Panc1 (cell line): ENCODE measurements at places on chromosomes 3 and 15. TPM values are rescaled to one million over a fixed set of nuclear protein-coding genes. Genes with fewer than 3 reads are reported as not detected.
A peak's percentile ranks its signal among the peaks of the same experiment; 100 is the strongest.

- H3K4me1 ChIP-seq: no peaks in the 10 kb centered on the region
- H3K36me3 ChIP-seq: no peaks in the 10 kb centered on the region
- no peak overlapping the region for H3K4me3 ChIP-seq
- no peak overlapping the region for H3K27ac ChIP-seq
These were observed 113.5 kb downstream of the RAP2B start for GRCh38 chr3:153275514-153275913.

- H3K4me1 ChIP-seq: peaks cover 26% of the 10 kb centered on the region
- DNase-seq: peak; percentile 60
- H3K27me3 ChIP-seq: no peaks in the 10 kb centered on the region
- peak within 1 kb of the TSS; percentile 91 for H3K27ac ChIP-seq
- peak within 1 kb of the TSS; percentile 97 for H3K4me3 ChIP-seq
- 0 out of 2 replicates have a peak, but pooled peaks cover 4% of the 10 kb centered on the region for H3K36me3 ChIP-seq
These were observed at the start of gene MFSD1 for GRCh38 chr3:158801696-158802408. TSS of gene MFSD1 (plus strand) at chr3:158802054. CDS start at chr3:158802153, 99 bp downstream.

DNA sequence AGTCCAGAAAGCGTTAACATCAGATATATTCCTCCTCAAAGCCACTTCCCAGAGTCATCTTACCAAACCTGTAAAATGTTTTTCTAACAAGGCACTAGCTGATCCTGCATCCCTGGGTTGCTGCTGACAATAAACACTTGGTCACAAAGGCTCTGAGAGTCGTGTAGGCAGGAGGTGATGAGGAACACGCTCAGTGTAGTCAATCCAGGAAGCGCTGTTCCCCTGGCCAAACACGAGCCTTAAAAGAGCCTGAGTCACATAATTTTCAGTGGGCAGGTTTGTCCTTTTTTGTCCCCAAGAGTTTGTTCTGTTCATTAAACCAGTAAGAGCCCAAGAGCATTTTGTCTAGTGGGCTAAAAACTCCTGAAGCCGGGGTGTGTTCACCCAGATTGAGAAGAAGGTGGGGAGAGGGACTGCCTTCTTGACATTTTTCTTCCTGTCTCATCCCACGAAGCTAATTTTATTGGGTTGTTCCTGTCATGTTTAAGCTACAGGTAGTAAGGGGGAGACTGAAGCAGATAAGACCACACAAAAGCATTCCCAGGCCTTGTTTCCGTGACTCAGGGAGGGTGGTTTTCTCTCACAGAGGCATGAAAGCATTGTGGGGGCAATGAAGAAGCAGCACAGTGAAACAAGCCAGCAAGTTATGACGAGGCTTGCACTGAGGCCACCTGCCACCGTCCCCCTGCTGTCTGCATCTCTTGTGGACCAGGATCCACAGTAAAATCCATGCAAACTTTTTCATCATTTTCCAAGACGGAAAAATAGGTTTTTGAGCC is 73.7 kb downstream of the FOXB1 start:
- no peaks in the 10 kb centered on the region for H3K36me3 ChIP-seq
- no peaks in the 10 kb centered on the region for H3K27me3 ChIP-seq
- no peak for DNase-seq
- H3K4me1 ChIP-seq: peaks cover 5% of the 10 kb centered on the region; the same call in 1 of the 2 replicates
- H3K4me3 ChIP-seq: no peak overlapping the region
- no peak overlapping the region; the same call in 1 of the 2 replicates for H3K27ac ChIP-seq

DNA sequence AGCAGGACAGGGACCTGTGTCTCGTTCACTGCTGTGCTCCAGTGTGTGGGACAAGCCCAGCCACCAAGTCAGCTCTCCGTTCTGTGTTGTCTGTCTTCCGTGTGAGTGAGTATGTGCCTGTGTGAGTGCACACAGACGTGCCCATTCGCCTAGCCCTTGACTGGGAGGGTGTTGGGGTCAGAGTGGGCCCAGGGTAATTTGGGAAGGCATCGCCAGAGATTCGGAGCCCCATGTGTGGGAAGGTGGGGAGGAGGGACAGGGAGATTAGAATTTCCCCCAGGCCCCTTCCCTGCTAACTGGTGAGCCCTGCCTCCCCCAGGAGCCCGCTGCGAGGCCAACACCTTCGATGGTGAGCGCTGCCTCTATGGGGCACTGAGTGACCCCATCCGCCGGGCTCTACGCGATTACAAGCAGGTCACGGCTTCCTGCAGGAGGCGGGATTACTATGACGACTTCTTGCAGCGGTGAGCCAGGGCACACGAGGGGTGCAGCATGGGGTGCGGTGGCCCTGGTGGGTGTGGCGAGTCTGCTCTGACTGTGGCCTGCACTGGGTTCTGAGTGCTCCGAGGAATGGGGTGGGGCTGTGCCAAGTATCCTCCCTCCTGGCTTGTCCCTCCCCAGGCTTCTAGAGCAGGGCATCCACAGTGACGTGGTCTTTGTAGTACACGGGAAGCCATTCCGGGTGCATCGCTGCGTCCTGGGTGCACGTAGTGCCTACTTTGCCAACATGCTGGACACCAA is 3.1 kb downstream of the ABTB1 start:
- no peak overlapping the region for H3K27ac ChIP-seq
- no peaks in the 10 kb centered on the region for H3K27me3 ChIP-seq
- H3K4me1 ChIP-seq: peaks cover 4% of the 10 kb centered on the region
- no peak overlapping the region for H3K4me3 ChIP-seq
- no peaks in the 10 kb centered on the region for H3K36me3 ChIP-seq
- no peak for DNase-seq

DNA sequence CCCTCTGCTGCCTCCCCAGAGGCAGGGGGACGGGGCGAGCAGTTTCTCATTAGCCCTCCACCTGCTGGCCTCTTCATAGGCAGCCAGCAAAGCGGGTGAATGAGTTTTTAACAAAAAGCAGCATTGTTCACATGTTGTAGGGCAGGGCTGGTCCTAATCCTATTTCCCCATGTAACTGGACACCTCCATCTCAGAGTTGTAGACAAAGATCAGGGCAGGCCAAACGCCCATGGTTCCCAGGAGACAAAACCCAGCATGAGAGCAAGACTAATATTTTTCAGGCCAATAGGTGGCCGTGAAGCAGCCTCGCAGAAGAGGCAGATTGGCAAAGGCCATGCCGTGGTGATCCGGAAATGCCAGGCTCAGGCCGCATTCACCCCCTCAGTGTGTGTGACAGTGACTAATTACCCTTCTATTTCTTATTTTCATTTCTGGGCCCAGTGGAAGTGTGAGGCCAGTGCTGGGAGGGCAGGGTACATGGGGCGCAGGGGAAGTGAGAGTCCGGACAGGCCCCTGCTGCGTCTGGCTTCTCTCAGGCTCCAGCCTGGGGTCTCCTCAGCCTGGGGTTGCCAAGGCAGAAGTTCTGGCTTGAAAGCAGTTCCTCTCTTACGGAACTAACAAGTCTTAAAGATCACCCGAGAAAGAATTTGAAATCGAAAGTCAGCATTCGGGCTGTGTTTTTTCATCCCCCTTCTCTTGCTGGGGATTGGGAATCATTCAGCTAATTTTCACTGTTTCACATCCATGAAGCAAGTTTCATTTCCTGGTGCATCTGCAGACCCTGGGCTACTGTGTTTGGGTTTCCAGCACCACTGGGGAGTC is 64.8 kb downstream of the BOC start:
- no peak for DNase-seq
- H3K4me1 ChIP-seq: no peaks in the 10 kb centered on the region
- no peaks in the 10 kb centered on the region for H3K36me3 ChIP-seq
- no peak overlapping the region for H3K27ac ChIP-seq
- H3K4me3 ChIP-seq: peak overlapping the region; percentile 25

DNA sequence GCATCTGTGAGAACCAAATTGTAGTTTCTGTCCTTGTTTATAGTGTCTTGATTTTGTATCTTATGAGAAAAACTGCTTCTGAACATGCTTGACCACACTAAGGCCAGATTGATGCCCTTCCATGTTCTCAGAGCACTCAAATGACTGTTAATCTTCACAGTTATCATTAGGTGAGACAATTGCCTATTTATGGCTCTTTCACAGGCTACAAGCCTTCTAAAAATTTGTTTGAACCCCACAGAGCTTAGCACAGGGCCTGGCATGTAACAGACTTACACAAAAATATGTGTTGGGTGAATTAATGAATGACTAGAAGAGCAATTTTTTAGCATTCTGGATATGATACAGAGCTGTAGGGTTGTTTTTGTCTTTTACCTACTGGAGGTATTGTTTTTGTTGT is 43.1 kb downstream of the BTLA start:
- no peak overlapping the region for H3K4me3 ChIP-seq
- DNase-seq: no peak
- H3K4me1 ChIP-seq: no peaks in the 10 kb centered on the region
- no peak overlapping the region for H3K27ac ChIP-seq

C3orf85 gene
- total RNA-seq: not detected
